Astrocyte of the spinal cord (primary cell): ENCODE measurements at places on chromosomes 13 and 19.

GRCh38 chr13:22076658-22077057 lies 405.8 kb downstream of the FGF9 start:
- DNase-seq = no peak

- DNase-seq = peak; percentile 96
Measured at GRCh38 chr19:38929929-38930775, at the start of gene SARS2. Gene SARS2 (minus strand): TSS chr19:38930763. CDS start chr19:38930736, 27 bp downstream.

- DNase-seq = no peak
Measured at GRCh38 chr13:24679686-24680085, 522 bp upstream of the ATP12A start.

DNA sequence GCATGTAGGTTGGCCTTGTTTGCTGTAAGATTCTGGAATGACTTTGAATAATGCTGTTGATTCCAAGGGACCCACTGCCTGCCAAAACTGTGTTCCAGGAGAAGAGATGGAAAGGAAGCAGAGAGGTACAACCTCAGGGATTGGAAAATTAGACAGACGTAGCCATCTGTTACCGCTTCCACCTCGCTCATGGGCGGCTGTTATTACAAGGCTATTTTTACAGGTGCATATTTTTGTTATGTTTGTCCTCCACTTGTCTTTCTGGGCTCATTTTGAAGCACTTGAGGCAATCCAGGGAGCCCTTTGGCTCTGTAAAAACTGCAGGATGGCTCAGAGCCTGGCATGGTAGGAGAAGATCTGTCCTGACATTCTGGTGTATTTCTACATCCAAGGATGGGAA lies 276.4 kb upstream of the TMTC4 start:
- no peak for DNase-seq

- no peak for DNase-seq
Measured at GRCh38 chr13:30450066-30450465, 15.7 kb downstream of the HMGB1 start.
